Sigmoid colon (tissue), 7 donors: ENCODE measurements at places on chromosomes 7 and 10.

DNA sequence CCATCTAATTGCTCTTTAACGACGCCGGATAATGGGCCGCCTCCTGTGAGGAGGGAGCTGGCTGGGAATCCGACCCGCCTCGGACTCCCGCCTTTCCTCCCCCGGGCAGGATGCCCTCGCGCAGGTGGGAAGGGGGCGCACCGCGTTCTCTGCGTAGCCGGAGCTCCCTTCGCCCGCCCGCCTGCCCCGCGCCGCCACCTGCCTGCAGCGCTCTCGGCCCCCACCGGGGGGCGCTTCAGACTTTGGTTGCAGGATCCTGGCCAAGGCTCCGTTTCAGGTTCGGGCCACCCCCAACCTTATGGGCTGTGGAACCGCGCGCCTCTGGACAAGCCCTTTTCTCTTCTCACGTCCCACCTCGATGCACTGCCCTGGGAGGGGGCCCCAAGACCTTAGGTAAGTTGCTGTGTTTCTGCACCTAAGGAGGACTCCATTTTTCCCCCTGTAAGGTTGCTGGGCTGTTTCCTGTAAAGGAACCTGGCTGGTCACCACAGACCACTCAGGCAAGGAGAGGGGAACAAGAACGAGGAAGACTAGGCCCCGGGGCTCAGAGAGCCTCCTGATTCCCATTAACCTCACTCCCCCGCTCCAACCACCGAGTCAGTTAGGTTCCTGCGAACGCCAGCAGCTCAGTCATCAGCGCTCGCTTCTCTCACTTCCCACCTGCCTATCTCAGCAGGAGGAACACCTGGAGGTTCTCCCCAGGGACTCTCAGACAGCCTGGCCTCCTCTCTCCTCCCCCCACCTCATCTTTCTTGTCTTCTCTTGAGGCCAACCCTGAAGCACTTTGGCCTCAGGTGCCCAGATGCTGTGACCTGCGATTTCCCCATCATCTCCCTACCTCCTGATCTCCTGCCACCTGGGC lies 11.3 kb upstream of the KAZALD1 start:
- H3K4me1 ChIP-seq, result no peaks in the 10 kb centered on the region
- peaks cover 36% of the 10 kb centered on the region for H3K27me3 ChIP-seq
- no peaks in the 10 kb centered on the region for H3K36me3 ChIP-seq
- no peak overlapping the region for H3K27ac ChIP-seq

- DNase-seq, result no peak
- no peak overlapping the region for H3K4me3 ChIP-seq
- H3K27ac ChIP-seq, result no peak overlapping the region
Observed at GRCh38 chr10:79324032-79324695, 23.1 kb upstream of the PPIF start.

DNA sequence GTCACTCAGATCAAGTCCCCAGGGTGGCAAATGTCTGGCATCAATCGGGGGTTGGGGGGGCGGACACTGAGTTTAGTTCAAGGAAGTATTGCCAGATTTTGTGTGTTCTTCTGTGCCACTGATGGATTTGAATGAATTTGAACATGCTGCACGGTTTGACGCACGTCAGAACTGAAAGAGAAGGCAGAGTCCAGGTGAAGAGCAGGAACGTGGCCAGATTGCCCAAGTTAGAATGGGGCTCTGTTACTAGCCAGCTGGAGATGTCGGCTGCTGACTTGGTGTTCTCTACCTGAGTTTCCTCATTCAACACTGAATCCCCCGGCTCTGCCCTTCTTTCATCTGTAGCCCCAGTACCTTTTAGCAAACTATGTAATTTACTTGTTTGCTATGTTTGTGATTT lies 180.2 kb downstream of the PRKCQ start:
- no peak for DNase-seq
- peak overlapping the region; percentile 21 for H3K27ac ChIP-seq

GRCh38 chr7:12706900-12707536 lies 19.6 kb downstream of the ARL4A start:
- no peak overlapping the region for H3K4me3 ChIP-seq
- no peaks in the 10 kb centered on the region for H3K27me3 ChIP-seq
- H3K4me1 ChIP-seq, result peaks cover 5% of the 10 kb centered on the region
- no peaks in the 10 kb centered on the region for H3K36me3 ChIP-seq

GRCh38 chr10:14925268-14925667 lies 28.6 kb downstream of the DCLRE1C start:
- no peak for DNase-seq
- H3K27ac ChIP-seq, result no peak overlapping the region
- H3K4me1 ChIP-seq, result no peaks in the 10 kb centered on the region
- H3K4me3 ChIP-seq, result no peak overlapping the region

DNA sequence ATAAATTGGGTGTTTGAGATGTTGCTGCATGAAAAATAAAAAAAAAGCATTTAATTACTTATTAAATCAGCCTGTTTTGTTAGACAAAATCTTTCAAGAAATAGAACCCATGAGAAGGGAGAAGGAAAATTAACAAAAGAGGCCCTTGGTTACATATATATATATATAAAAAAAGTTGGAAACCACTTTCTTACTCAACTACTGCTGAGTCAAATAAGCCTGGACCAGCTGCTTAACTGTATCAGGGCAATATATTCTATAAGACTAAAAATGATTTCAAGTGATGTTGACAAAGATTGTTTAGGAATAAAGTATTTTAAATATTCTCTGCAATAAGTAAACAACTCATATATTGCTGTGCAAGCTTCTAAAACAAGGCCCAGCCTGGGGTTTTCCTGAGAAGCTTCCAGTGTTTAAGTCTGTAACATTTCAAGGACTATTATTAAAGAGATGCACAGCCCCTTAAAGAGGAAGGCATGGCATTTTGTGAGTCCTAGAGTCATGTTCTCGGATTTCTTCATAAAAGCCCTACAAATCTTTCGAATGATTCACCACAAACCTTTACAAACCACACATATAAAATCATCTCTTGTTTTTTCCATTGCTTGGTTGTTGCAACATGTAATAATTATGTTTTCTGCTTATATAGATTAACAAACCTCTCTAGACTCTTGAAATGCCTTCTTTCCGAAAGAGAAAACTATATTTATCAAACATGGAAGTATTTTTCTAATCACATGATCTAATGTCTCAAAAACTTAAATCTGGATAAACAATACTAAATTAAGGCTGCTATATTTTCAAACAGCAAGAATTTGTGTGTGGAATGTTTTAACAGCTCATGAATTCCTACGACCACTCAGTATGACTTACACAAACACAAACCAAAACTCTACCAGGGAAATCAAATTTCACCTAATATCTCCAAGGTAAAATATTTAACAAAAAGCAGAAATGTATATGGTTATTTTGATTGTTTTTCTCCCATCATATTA lies 14.3 kb downstream of the JAZF1 start:
- H3K27ac ChIP-seq, result peak overlapping the region; percentile 64
- no peaks in the 10 kb centered on the region for H3K36me3 ChIP-seq
- H3K4me3 ChIP-seq, result no peak overlapping the region

- H3K36me3 ChIP-seq, result no peaks in the 10 kb centered on the region
- no peaks in the 10 kb centered on the region for H3K27me3 ChIP-seq
- peaks cover 32% of the 10 kb centered on the region for H3K4me1 ChIP-seq
- H3K4me3 ChIP-seq, result no peak overlapping the region
- peak; percentile 86 for DNase-seq
Observed at GRCh38 chr10:70932392-70933196, 44.2 kb upstream of the PCBD1 start.

DNA sequence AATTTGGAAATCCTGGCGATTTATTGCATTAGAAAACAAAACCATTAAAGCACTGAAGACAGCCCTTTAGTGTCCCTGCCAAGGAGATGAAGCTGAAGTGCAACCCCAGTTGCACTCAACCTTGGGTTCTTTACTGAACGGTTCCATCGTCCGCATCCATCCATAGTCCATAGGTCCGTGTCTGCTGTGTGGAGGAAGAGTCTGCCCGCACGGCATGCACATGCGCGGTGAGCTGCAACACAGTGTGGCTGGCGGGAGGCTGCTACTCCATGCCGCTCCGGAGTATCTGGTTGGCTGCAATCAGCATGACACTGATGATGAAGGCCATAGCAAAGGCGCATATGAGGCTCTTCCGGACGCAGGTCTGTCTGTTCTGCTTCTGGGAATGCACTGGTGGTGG lies 624.6 kb downstream of the CALN1 start:
- no peak overlapping the region for H3K4me3 ChIP-seq
- no peak overlapping the region for H3K27ac ChIP-seq
- H3K27me3 ChIP-seq, result no peaks in the 10 kb centered on the region
- DNase-seq, result no peak

- H3K36me3 ChIP-seq, result no peaks in the 10 kb centered on the region
- H3K27me3 ChIP-seq, result no peaks in the 10 kb centered on the region
- H3K27ac ChIP-seq, result no peak overlapping the region
- H3K4me1 ChIP-seq, result no peaks in the 10 kb centered on the region
- DNase-seq, result no peak
- no peak overlapping the region for H3K4me3 ChIP-seq
Observed at GRCh38 chr10:128528167-128528566, 401.9 kb upstream of the MKI67 start.

DNA sequence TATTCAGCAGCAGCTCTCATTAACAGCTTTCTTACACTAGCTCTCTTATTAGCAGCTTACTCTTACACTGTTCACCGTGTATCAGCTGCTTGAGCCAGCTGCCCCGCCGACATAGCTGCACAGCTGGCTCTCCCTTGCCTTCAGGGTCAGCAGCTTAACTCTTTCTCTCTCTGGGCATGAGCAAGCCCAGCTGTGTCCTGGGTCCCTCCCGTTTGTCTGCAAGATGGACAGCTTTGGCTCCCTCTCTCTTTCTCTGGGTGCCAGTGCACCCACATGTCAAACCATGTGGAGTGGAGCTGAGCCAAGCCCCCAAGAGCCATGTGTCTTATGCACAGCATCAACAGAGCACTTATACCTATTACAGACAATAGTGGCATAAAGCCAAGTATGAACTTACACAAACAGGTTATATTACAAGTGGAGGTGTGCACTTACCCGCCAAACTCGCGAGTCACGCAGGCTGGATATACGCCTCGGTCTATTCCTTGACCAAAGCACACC lies 35.7 kb upstream of the MTPAP start:
- no peaks in the 10 kb centered on the region for H3K36me3 ChIP-seq
- no peak for DNase-seq
- no peaks in the 10 kb centered on the region for H3K4me1 ChIP-seq

- DNase-seq, result no peak
- H3K4me3 ChIP-seq, result no peak overlapping the region
- no peaks in the 10 kb centered on the region for H3K27me3 ChIP-seq
- H3K27ac ChIP-seq, result no peak overlapping the region
Observed at GRCh38 chr7:80678707-80679106, 40.3 kb downstream of the CD36 start.

DNA sequence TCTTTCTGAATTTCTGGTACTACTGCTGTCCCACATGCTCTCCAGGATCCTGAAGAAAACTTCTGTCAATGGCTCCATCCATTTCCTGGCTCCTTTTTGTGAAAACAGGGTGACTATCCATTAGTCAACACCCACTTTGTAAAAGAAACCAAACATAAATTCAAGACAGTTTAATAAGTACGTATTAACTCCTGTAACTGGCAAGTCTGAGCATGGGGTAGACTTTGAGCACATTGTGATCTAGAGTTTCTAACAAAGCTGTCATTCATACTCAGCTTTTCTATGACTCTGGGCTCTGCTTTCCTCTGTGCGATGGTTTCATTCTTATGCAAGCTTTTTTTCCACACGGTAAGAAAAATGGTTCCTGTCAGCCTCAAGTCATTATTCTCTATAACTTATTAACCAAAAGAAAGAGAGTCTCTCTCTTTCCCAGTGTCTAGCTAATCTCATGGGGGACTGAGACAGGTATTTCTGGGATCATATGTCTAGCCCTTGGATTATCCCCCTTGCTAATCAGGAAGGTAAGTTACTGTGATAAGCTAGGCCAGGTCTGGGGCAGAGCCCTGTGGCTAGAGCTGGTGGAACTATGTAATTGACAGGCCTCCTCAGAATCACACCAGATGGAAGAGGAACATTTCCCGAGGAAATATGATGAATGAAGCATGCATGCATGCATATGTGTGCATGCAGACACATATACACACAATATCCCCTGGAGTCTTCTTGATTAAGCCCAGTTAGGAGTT lies 98.5 kb downstream of the GNAI1 start:
- DNase-seq, result no peak
- H3K27ac ChIP-seq, result no peak overlapping the region
- no peak overlapping the region for H3K4me3 ChIP-seq
- no peaks in the 10 kb centered on the region for H3K27me3 ChIP-seq
- no peaks in the 10 kb centered on the region for H3K4me1 ChIP-seq
- H3K36me3 ChIP-seq, result no peaks in the 10 kb centered on the region

DNA sequence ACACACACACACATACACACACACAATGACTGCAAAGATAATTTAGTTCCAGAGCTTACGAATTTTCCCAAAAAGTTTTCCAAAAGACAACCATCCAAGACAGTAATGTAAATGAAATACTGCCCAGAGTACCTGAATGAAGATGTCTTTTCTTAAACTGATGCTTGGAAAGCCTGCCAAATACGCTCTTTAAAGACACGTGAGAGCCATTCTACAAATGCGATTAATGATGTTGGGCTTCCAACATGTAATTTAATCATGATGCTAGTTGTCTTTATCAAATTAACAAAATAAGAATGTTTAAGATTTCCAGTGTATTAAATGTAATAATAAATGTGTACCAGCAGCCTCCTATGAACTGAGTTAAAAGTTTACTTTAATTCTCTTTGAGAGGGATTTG lies 11.1 kb downstream of the ERCC6 start:
- H3K4me1 ChIP-seq, result no peaks in the 10 kb centered on the region
- peaks cover 97% of the 10 kb centered on the region for H3K36me3 ChIP-seq
- no peaks in the 10 kb centered on the region for H3K27me3 ChIP-seq
- no peak for DNase-seq

GRCh38 chr10:107129000-107129399 lies 35.5 kb downstream of the SORCS1 start:
- DNase-seq, result no peak
- no peaks in the 10 kb centered on the region for H3K36me3 ChIP-seq
- H3K27ac ChIP-seq, result no peak overlapping the region
- H3K27me3 ChIP-seq, result no peaks in the 10 kb centered on the region
- no peak overlapping the region for H3K4me3 ChIP-seq
- no peaks in the 10 kb centered on the region for H3K4me1 ChIP-seq

- H3K4me1 ChIP-seq, result no peaks in the 10 kb centered on the region
- H3K27ac ChIP-seq, result no peak overlapping the region
- no peaks in the 10 kb centered on the region for H3K27me3 ChIP-seq
- H3K36me3 ChIP-seq, result no peaks in the 10 kb centered on the region
Observed at GRCh38 chr10:1544929-1545328, 192.4 kb downstream of the ADARB2 start.
